CD4-positive, alpha-beta T cell treated with Interleukin-6 at 100 ng/mL for 8 hours (primary cell): ENCODE measurements at places on chromosomes 13 and 19.

GRCh38 chr13:53028637-53029203 lies at the start of gene OLFM4:
TSS of gene OLFM4 (plus strand) at chr13:53028813. CDS start at chr13:53028837, 24 bp downstream.
- DNase-seq, result no peak

DNA sequence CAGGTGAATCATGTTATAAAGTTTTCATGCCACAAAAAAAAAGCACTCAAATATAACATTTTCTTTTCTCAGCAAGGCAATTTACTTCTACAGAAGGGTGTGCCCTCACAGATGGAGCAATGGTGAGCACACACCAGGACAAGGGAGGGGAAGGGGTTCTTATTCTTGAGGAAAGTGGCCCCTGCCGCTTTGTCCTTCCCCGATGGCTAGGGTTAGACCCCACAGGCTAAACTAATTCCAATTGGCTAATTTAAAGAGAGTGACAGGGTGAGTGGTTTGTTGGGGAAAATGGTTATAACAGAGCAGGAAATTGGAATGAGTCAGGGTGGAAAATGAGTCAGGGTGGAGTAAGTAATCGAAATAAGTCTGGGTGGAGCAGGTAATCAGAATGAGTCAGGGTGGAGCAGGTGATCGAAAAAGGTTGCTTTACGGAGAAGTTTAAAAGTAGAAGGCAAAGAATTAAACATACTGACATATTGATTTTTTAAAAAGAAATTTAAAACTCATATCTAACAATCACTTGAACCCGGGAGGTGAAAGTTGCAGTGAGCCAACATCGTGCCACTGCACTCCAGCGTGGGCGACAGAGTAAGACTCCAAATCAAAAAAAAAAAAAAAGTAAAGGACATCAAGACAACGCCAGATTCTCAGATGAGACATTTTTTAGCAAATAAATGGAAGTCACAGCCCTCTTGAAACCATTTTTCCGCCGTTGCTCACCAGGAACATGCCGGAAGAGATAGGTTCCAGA lies 813 bp downstream of the ZNF562 start:
- DNase-seq, result no peak

- DNase-seq, result no peak
Measured at GRCh38 chr13:77460195-77460594, 75.3 kb upstream of the SCEL start.

DNA sequence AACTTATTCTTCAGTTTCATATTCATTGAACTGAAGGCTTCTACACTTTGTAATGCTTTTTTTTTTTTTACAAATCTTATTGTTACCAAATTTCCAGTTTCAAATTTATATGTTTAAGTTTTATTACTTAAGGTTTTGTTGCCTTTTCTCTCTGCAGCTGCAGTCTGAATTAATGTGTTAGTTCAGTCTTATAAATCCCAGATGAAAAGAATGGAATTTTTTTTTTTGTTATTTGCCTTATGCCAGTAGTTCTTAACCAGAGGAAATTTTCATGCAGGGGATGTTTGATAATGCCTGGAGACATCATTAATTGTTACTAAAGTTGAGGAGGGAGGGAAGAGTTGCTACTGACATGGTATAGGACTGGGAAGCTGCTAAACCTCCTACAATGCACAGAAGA lies 367.9 kb upstream of the SPRY2 start:
- no peak for DNase-seq

DNA sequence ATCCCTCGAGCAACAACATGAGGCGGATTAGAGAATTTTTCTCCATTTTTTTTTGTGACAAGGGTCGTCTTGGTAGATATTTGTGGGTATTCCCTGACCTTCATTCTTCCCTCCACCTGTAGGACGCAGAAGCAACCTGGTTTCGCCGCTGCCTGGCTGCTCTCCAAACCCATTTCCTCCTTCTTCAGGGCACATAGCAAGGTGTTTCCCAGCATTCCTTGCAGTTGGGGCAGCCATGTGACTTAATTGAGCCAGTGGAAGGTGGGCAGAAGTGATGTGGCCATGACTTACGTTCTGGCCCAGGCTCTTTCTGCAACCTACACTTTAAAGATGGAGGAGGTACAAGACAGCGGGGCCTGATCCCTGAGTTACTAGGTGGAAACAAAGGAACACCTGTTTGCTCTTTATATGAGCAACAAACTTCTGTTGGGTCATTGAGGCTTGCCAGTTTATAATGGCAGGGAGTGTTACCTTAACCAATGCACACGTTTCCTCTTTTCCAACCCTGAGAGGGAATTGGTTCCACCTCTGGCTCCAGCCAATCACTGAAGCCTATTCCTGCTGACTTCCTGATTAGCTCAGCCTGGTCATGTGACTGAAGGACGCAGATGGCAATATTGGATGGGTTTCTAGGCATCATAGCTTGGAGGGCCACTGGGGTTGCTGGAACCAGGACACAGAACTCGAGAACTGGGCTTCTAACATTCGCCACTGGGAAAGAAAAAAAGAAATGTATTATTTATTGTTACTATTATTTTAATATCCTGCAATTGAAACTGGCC lies 30.8 kb upstream of the ZNRF4 start:
- no peak for DNase-seq

DNA sequence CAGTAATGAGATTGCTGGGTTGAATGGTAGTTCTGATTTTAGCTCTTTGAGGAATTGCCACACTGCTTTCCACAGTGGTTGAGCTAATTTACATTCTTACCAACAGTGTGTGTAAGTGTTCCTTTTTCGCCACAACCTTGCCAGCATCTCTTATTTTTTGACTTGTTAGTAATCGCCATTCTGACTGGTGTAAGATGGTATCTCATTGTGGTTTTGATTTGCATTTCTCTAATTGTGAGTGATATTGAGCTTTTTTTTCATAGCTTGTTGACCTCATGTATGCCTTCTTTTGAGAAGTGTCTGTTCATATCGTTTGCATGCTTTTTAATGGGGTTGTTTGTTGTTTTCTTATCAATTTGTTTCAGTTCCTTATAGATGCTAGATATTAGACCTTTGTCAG lies 245.0 kb downstream of the MTUS2 start:
- no peak for DNase-seq

- DNase-seq, result no peak
Measured at GRCh38 chr13:52399708-52400107, 6.3 kb downstream of the THSD1 start.

GRCh38 chr13:40236566-40237168 lies 429.8 kb downstream of the FOXO1 start:
- DNase-seq, result no peak

- no peak for DNase-seq
Measured at GRCh38 chr13:45895881-45896280, 44.3 kb upstream of the SIAH3 start.

DNA sequence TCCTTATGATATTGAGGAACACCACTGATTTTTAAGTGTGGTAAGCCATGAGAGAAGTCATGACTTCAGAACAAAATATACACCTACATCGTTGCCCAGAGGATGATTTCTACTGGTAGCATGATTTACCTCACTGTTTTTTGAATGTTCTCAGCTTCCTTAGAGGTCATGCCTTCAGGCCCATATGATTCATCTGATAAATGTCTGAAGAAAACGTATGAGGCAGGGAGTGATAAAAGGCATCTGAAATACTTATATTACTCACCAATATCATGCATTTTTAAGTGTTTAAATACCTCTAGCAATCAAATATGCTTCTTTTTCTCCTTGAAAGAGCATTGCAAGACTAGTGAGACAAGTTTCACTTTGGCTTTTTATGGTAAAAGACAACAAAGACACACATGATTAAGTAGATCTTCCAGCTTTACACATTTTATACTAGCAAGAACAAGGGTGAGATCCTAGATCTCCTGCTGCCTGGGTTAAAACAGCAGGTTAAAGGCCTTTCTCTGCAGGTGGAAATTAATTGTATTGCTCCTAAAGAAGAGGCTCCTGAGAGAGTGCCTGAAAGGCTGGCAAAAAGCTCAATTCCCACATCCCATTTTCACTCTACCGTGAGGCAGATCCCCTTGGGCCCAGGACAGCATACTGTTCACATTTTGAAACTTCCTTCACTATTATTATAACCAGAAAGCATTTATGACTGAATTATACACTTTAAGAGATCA lies 432.4 kb downstream of the SLITRK1 start:
- no peak for DNase-seq

GRCh38 chr19:5628461-5628860 lies 5.6 kb downstream of the SAFB start:
- DNase-seq, result no peak

DNA sequence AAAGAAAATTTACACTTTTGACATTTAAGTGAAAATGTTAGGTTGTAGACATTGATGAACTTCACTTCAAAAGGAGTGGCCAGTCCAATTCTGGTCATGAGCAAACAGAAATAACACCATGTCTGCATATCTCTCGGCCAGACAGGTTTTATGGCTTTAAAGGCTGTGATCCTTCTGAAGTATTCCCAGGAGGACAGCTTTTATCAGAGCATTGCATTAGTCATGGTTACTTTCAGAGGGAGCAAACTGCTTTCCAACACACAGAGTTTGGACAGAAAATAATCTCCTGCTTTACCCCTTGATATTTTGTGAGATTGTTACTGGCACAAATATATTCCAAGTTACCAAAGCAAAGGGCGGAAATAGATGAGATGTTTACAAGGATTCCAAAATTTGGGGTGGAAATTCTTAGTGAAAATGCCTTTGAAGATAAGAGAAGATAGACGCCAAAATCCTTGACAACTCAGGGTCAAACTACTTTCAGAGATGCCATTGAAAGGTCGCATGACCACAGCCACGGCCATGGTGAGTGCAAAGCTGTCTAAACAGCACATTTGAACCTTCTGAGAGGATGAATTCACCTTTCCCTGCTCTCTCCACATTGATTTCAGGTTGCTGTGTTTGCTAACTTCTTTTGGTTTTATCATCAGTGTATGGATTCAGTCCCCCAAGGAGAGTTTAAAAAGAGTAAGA lies 584.5 kb upstream of the SGCG start:
- no peak for DNase-seq

- no peak for DNase-seq
Measured at GRCh38 chr19:14502334-14503092, 6.6 kb upstream of the GIPC1 start.

GRCh38 chr19:18832306-18833140 lies 764 bp downstream of the UPF1 start:
- DNase-seq, result no peak

DNA sequence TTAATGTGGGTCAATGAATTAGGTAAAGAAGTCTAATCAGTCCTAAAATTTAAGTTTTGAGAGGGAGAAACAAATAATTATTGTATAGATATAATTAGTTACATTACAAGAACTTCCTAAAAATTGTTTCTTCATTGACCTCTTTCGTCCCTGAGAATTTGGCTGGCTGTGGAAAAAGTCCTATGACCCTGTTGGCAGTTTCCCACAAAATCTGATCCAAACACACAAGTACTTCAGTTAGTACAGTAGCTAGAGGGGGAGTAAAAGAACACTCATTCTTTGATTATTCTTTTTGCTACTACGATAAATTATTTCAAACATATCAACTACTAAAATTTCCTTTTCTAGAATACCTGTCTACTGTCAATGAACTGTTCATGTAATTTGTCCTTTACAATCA lies 11.3 kb downstream of the POSTN start:
- DNase-seq, result no peak

- DNase-seq, result no peak
Measured at GRCh38 chr19:8334458-8335342, 8.4 kb downstream of the KANK3 start.

DNA sequence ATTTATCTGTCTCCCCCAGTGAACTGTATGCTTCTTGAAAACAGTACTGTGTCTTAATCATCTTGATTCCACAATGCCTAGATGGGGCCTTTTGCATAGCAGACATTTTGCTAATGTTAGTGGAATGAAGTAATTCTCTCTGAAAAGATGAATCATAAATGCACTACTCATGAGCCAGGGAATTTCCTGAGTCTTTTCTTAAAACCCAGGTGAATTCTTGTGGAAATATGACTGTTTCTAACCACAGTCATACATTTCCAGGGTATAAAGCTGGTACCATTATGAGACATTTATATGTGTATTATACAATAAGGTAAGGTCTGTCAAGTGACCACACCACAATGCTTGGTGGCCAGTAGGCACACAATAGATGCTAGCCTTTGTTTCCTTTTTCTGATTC lies 5.5 kb upstream of the KCTD4 start:
- DNase-seq, result no peak

- DNase-seq, result no peak
Measured at GRCh38 chr13:45921162-45921736, 69.7 kb upstream of the SIAH3 start.

DNA sequence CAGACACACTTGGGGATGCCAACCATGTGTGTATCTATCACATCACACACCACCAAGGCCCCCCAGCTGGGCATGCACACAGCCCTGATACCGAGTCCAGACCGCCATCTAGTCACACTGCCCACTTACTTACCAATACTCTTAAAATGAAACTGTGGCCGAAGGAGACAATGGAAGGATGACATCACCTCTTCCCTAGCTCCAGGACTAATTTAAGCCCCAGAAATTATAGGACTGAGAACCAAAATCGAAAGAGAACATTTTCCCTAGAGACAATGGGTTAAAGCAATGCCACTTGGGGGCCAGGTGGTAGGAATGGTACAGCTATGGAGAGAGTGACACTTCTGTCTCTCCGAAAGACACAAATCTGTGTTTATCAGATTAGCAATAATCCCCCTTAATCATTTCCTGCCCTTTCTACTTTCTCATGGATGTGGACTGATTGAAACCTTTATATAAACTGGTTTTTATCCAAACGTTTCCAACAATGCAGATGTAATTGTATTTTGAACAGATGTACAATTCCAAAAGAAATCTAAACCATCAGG lies 663 bp upstream of the GGACT start:
- DNase-seq, result no peak

GRCh38 chr19:8488365-8488764 lies 14.1 kb downstream of the PRAM1 start:
- no peak for DNase-seq

GRCh38 chr19:13850910-13851733 lies 25.8 kb upstream of the NANOS3 start:
- DNase-seq, result peak; percentile 57

- DNase-seq, result no peak
Measured at GRCh38 chr19:5125797-5126497, 157.0 kb downstream of the KDM4B start.

GRCh38 chr13:42760951-42761350 lies 20.4 kb upstream of the FAM216B start:
- DNase-seq, result no peak

- peak; percentile 65 for DNase-seq
Measured at GRCh38 chr19:3544742-3545668, 6.0 kb downstream of the TEKTIP1 start.

DNA sequence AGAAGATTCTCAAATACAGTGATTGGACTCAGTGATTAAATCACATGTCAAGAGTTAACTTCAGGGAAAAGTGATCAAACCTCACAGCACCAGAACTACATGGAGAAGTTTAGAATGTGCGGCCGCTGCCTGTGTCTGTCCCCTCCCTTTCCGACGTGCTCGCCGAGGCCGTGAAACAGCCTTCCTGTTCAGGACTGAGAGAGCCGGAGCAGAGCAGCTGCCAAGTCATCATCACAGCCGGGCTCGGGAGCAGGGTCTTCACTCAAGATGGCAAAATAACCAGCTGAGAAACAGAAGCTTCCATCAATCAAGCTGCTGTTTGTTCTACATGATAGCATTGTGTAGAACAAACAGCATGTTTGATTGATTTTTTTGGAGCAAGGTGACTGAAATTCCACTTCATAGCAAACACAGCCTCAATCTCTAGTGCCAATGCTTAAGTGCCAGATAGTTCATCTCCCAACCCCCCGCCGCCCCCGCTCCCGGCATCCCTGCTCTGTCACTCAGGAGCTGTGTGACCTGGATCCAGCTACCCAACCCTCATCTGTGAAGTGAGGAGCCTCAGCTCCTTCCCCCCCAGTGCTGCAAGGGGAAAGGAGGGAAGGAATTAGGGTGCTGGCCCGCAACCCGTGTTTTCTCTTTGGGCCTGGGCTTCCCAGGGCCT lies 70.6 kb downstream of the HSPH1 start:
- peak; percentile 3 for DNase-seq
